ENCODE measurements at places on chromosomes 2 and 18.
A peak's percentile ranks its signal among the peaks of the same experiment; 100 is the strongest.

DNA sequence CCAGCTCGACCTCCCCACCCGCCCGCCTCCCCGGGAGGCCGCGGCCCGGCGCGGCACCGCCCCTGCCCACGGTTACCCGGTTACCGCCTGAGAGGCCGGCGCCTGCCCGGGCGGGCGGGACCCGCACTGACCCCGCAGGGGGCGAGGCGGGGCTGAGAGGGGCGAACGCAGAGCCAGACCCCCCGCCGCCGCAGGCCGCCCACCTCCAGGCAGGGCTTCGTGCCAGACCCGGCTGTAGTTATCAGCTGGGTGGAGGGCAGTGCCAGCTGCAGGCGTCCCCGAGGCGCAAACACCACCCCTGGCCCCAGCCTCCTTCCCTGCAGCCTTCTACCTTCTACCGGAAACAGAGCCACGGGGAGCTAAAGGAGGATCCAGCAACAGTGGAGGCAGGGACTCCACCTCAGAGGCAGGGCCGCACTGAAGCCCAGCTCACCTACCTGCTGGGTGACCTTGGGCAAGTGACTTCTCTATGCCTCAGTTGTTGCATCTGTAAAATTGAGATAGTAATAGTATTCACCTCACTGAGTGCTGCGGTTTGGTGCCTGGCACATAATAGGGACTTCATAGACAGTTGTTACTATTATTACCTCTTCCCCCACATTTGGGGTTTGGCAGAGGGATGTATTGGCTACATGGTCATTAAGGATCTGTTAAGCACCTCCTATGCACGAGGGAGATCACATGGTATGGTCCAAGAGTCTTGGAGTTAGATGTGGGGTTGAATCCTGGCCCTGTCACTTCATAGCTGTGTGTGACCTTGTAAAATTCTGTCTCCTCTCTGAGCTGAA, 231.6 kb upstream of the SMAD2 start:
- DNase-seq: no peak

DNA sequence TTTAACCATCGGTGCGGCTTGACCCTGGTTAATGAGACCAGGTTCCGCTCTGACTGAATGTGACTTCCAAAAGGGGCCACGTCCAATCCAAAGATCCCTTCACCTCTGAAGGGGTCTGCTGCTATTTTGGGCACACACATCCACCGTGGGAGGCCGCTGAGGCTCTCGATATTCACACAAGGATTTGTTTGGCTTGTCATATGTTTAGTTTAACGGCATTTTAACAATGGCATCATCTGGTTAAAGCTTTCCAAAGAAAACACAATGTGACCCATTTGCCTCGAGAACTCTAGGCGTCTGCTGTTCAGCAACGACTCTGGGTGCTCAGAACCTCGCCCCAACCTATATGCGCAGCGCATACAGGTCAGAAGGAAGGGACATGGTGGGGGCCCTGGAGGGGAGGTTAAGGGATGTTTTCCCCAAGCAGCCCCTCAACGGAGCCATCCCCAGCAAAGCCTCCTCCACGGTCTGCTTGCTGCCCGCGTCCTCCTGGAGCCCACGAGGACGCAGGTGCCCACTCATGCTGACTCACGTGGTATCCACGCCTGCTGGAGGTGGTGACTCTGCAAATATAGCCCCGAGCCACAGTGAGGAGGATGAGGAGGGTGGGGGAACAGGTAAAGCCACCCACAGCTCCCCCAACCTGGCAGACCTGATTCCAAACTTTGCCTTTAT, 260.3 kb downstream of the HDAC4 start:
- no peak for DNase-seq

DNA sequence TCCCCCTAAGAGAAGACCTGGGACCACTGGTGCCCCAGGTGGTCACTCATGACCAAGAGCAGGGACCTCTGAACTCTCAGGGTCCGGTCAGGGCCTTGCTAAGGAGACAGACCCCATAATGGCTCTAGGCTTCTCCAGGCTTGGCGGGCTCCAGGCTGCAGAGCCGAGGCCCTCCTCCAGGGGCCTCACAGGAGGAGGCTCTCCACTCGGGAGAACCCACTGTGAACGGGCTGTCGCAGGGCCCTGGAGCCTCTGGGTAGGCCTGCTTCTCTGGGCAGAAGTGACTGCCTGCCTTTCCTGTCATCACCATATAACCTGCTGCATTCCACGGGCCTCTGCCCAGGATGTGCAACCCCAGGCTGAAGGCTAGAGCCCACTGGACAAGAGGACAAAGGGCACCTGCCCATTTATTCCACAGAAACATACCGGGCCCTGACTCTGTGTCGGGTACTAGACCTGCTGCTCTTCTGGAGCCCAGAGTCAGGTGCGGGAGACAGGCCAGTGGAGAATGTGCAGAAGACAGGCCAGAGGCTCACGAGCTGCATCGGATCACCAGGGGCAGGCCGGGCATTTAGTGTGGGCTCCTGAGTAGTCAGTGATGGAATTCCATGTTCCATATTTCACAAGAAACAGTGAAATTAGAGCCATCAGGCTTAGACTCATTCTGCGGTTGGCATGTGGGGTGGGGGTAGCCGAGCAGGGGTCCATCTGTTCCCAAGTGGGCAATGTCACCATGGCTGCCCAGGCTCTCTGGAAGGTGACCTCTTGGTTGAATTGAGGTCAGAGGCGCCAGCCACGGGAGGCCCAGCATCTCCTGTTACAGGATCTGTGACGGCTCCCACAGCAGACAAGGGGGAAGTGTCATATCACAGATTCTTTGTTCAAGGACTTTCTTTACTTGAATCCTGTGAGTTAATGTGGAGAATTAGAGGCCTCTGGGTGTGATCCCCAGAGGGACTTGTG, 220.8 kb downstream of the SH3RF3 start:
- peak; percentile 23 for DNase-seq

- no peak for DNase-seq
These were observed 138.2 kb downstream of the SH3RF3 start for GRCh38 chr2:109266998-109267854.

- DNase-seq: no peak
These were observed 42.3 kb downstream of the GULP1 start for GRCh38 chr2:188333751-188334524.

- no peak for DNase-seq
These were observed 360.6 kb upstream of the HNRNPA3 start for GRCh38 chr2:176851889-176852483.

DNA sequence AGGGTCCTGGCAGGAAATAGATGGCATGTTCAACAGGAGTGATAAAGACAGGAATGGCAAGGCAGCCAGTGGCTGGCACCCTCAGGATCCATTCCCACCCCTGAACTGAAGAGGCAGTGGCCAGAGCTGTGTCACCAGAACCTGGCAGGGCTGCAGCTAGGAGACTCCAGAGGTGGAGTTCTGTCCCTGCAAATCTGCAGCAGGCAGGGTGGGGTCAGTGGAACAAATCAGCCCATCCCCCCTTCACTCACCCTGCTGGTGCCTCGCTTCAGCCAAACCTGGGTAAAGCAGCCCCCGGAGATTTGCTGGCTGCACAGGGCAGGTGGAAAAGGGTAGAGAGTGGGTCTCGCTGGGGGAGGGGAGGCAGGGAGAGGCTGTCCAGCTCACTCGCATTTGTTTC, 12.7 kb downstream of the INPP5D start:
- DNase-seq: peak; percentile 20

GRCh38 chr18:42363446-42364441, 408.7 kb downstream of the PIK3C3 start:
- DNase-seq: no peak

- DNase-seq: no peak
These were observed 35.4 kb upstream of the REEP1 start for GRCh38 chr2:86372641-86373502.

DNA sequence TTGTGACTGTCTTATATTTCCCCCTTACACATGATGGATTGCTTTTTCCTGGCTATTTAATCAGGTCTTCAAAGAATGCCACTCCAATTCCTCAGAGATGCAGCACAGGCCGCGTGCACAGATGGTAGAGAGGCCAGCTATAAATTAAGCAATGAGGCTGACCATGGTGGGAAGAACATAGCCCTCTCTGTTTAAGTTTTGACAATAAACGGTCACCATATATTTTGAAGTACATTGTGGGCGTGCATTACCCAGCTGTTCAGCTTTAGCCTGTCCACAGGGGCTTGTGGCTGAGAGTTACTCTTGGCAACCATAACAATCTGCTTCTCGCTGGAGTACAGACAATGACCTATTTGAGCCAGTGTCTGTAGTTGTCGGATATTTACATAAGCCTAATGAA, 730.8 kb downstream of the DCC start:
- DNase-seq: no peak

DNA sequence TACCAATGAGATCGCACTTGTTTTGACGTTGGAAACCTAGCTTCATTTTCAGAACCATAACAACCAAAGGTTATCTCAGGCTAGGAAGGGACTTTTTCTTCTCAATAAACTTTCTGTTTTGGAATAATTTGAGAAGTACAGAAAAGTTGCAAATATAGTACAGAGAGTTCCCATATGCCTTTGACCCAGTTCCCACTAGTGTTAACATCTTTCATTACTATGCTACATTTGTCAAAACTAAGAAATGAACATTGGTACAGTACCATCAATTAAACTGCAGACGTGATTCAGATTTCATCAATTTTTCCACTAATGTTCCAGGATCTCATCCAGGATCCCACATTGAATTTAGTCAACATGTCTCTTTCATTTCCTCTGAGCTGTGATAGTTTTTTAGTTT, 111.6 kb downstream of the ATL2 start:
- DNase-seq: no peak

DNA sequence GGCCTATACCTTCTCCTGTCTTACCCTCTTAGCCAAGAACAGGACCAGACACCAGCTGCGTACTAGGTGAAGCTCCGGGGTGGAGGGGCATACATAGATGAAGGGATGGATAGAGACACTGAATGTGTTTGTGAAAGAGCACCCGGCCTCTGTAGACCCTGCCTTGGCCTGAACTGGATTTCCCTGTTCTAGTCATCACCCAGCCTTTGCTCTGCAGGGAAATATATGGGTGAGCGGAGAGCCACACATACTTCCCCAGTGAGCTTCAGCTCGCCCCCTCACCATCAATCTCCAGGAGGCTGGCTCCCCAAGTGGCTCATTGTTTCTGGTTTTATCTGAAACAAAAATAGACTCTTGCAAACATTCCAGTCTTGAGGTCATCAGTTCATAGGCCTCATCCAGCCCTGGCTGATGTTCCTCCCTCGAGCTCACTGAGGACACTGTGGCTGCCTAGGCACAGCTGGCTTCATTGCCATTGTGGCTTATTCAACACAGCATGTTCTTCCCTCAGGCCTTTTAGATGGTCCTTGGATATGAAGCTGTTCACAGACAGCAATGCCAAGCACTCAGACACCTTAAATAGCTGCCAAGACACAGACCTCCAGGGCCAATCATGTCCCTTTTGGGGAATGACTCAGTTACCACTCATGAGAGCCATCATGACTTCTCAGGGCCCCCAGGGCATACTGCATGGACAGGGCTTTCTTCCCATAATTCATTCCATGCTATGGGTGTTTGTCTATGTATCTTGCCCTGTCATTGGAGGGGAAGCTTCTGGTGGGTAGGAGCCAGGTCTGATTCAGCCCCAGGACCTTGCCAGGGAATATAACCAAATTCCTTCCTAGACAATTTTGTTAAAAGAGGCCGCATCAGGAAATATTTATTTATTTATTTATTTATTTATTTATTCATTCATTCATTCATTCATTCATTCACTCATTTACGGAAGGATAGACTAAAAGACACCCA, 82.4 kb downstream of the TTC32 start:
- no peak for DNase-seq

GRCh38 chr2:37365669-37366068, 21.2 kb downstream of the QPCT start:
- no peak for DNase-seq

DNA sequence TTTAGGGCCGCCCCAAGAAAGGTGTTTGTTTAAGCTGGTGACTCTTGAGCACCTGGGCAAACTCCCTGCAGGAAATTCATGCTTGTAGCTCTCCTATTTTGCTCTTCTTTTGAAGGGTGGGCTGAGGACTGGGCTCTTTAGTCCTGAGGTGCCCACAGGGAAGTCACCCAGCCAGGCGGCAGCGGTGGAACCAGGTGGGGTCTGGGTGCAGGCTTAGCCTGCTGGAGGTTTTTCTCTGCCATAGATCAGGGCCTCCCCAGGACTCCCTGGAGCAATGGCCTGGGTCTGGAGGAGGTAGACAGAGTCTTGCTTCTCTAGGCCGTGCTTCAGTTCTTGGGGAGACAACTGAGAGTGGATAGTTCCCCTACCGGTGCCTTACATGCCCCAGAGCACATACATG, 99.9 kb downstream of the CLIP4 start:
- no peak for DNase-seq

DNA sequence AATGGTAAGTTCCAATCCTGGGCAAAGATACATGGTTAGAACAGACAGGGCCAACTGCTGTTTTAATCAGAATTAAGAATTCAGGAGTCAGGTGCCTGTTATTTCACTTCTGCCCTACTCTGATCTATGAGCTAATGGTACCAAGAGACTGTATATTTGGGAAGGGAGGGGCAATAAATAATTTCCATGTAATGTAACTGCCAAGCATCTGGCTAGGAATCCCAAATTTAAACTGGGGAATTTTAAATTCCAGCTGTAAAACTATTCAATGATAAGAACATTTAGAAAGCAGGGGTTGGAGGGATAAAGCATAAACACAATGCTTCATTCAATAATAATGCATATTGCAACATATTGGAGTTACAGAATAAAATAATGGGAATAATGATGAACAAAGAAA, 49.7 kb downstream of the SCN7A start:
- no peak for DNase-seq

DNA sequence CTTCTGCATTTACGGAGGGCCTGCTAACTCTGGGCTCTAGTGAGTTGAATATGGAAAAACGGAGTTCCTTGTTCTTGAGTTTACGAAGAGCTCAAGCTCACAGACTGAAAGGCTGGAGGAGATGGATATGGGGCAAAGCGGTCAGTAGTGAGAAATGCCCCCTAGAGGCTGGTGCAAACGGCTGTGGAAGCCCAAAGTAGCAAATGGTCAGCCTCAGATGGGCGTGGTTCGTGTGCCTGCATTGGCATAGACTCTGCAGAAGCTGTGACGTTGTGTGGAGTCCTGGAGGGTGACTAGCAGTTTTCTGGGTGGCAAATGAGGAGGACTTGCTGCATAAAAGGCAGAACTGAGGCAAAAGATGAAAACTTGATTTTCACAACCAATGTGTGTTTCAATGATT, 93.6 kb upstream of the TWIST2 start:
- no peak for DNase-seq

Measured in stimulated activated CD8-positive, alpha-beta memory T cell treated with anti-CD3 and anti-CD28 coated beads, Interleukin-4, amount 100 ng/mL, for 48 hours (primary cell).